ENCODE measurements at places on chromosomes 1 and 21. TPM values are rescaled to one million over a fixed set of nuclear protein-coding genes. Genes with fewer than 3 reads are reported as not detected.

- no peak for DNase-seq
Measured at GRCh38 chr1:55326496-55327243, 111.5 kb upstream of the USP24 start.

DNA sequence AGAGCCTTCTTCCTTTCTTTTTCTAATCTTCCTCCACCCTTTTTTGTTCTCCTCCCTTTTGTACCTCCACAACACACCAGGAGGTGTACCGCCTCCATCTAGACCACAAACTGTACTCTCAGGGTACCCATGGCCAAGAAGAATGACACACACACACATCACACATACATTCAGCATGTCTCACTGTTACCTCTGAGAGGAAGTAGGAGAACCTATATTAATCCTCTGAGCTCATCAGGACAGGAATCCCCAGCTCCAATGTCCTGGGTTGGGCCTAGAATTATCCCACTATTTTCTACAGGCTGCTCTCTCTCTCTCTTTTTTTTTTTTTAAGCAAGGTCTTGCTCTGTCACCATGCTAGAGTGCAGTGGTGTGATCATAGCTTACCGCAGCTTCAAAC lies 36.7 kb downstream of the ATP2B4 start:
- no peak for DNase-seq

GRCh38 chr1:207984831-207985572 lies 74.1 kb upstream of the CD34 start:
- DNase-seq: no peak

DNA sequence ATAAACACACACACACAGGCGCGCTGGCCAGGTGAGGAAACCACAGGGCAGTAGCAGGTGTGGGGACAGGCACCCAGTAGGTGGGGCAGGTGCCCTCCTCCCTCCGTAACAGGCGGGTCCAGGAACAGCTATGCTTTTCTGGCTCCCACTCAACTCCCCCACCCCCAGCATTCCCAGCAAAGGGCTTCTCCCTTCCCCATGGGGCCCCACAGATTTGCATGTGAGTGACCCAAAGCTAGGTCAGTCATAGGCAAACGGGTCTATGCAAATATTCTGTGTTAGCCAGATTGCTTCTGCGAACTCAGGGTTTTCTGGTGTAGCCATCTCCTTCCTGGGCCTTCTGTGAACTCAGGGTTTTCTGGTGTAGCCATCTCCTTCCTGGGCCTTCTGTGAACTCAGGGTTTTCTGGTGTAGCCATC lies 114.2 kb downstream of the SIK1 start:
- no peak for DNase-seq

The IFI16 gene
- 42.4 TPM for total RNA-seq

The VWA5B1 gene
- total RNA-seq: 2.1 TPM

The OPRD1 gene
- not detected for total RNA-seq

Data from mucosa of gallbladder (tissue), 1 donor.